OCI-LY7 (cell line): ENCODE measurements at places on chromosomes 6 and 20. TPM values are rescaled to one million over a fixed set of nuclear protein-coding genes. Genes with fewer than 3 reads are reported as not detected.
A peak's percentile ranks its signal among the peaks of the same experiment; 100 is the strongest.

KIAA0408 gene
- total RNA-seq: 0.46 and 0.74 TPM in 2 replicates

DNA sequence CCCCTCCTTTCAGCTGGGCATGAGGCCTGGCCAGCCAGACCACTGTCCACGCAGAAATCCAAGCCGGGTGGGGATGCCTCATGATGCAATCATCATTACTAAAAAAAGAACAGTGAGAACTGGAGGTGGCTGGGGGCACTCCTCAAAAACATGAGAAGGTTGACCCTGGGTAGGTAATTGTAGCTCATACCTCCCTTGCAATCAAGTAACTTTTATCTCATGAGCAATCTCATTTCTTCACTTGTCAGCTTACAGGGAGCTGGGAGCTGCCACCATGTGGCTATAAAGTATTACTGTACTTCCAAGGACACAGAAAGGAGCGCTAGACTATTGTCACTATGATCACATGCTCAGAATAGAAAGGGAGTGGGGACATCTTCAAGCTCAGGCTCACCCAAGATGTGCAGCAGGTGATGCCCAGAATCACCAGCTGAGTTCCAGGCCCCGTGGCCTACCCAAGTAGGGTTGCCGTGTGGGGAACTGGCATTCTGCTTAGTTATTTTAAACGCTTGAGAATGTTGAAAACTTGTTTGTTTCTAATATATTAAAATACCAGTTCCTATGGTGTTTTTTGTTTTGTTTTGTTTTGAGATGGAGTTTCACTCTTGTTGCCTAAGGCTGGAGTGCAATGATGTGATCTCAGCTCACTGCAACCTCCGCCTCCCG lies 3.0 kb upstream of the CDH26 start:
- DNase-seq: peak; percentile 48

DNA sequence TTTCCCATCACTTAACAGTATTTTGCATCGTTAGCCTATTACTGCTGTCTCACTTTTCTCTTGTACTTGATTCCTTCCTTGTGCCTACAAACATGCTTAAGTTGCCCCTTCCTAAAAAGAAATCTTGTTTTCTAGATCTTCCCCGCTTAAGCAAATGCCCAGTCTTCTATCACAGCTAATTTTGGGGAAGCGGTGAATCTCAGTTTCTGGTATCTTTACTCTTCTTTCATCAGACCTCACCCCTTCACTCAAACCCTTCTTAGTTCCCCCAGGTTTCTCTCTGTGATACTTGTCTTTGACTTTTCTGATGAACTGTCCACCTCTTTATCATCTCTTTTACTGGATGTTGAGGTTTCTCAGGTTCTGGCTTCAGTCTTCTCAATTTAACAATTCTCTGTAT lies 14.2 kb downstream of the VAPB start:
- no peak for DNase-seq

- peak; percentile 70 for DNase-seq
Observed at GRCh38 chr6:18477301-18477941, 90.3 kb downstream of the RNF144B start.

GRCh38 chr6:165800337-165800736 lies 137.3 kb upstream of the PDE10A start:
- no peak for DNase-seq

ROS1 gene
- total RNA-seq: not detected in 2 replicates
